ENCODE measurements at places on chromosomes 5 and 9.

- no peak for DNase-seq
Measured at GRCh38 chr9:18438300-18438925, 35.5 kb upstream of the ADAMTSL1 start.

- DNase-seq: no peak
Measured at GRCh38 chr5:96440185-96440538, 7.1 kb upstream of the PCSK1 start.

DNA sequence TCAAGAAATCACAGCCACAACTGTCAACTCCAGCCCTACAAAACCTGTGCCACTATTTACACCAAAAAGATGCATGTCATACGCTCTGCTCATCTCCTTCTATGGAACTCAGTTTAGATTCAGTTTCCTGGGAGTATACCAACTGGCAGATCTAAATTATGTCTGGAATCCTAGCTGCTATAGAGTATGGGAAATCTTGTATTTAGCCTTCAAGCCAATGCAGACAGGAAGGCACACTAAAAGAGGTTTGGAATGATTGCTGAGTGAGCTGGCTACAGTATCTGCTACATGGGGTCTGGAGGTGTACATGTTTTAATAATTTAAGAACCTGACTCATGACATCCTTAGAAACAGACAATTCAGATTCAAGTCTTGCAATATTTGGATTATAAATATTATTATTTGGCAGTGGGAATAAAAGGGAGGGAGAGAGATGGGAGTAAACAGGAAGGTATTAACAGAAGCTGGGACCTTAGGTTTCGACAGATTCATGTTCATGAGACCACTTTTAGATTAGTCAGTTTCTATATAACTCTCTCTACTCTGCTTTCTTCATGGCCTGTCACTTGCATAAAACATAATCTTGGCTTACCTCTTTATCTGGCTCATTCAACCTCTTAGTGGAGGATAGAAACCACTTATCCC lies 178.8 kb upstream of the HAPLN1 start:
- no peak for DNase-seq

DNA sequence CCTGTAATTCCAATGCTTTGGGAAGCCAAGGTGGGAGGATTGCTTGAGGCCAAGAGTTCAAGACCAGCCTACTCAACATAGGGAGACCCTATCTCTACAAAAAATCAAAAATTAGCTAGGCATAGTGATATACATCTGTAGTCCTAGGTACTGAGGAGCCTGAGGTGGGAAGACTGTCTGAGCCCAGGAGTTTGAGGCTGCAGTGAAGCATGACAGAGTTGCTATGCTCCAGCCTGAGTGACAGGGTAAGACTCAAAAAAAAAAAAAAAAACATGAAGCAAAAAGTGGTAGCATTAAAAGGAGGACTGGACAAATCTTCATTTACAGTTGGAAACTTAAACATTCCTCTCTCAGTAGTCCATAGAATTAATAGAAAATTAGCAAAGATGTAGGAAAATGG lies 9.8 kb downstream of the CCNG1 start:
- no peak for DNase-seq

- no peak for DNase-seq
Measured at GRCh38 chr9:70413464-70413798, 1.0 kb downstream of the KLF9 start.

- peak; percentile 51 for DNase-seq
Measured at GRCh38 chr5:160869989-160870521, 18.0 kb upstream of the ATP10B start.

DNA sequence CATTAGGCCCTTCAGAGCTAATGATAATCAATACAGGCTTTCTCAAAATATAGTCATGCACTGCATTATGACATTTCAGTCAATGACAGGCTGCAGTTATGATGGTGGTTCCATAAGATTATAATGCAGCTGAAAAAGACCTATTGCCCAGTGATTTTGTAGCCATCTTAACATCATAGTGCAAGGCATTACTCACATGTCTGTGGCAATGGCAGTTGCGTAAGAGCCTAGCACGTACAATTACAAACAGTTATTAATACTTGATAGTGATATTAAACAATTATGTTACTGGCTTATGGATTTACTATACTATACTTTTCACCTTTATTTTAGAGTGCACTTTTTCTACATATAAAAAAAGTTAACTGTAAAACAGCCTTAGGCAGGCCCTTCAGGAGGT lies 214.8 kb downstream of the ISL1 start:
- no peak for DNase-seq

- no peak for DNase-seq
Measured at GRCh38 chr5:75342836-75343235, 5.8 kb downstream of the HMGCR start.

GRCh38 chr5:108634617-108635288 lies 112.9 kb upstream of the FER start:
- DNase-seq: no peak

GRCh38 chr5:14759744-14760547 lies 95.4 kb downstream of the OTULIN start:
- no peak for DNase-seq
